ENCODE measurements at places on chromosomes 6 and 20. TPM values are rescaled to one million over a fixed set of nuclear protein-coding genes. Genes with fewer than 3 reads are reported as not detected.

MATN4 gene
- 0.29 TPM for total RNA-seq

SAMD3 gene
- total RNA-seq = 5.2 TPM

- no peak for DNase-seq
Measured at GRCh38 chr6:15914553-15914952, 214.3 kb upstream of the MYLIP start.

ARMC2 gene
- 5.8 TPM for total RNA-seq

C20orf204 gene
- 1.9 TPM for total RNA-seq

DNA sequence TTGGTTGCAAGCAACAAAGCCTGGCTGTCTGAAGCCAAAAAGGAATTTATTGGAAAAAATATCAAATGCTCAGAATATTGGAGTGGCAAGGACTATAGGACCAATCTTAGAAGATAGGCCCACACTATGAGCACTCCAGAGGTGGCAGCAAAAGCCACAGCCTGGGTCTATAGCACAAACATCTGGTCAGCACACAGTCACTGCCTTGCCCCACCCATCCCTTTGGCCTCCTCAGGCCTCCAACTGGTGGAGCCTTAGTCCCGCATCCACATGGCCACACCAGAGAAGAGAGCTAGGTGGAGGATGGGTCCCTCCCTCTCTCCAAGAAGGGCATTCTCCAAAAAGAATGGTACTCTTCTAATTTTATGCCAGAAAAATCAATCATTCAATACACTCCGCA, 14.0 kb downstream of the NUDT3 start:
- DNase-seq = no peak

DNA sequence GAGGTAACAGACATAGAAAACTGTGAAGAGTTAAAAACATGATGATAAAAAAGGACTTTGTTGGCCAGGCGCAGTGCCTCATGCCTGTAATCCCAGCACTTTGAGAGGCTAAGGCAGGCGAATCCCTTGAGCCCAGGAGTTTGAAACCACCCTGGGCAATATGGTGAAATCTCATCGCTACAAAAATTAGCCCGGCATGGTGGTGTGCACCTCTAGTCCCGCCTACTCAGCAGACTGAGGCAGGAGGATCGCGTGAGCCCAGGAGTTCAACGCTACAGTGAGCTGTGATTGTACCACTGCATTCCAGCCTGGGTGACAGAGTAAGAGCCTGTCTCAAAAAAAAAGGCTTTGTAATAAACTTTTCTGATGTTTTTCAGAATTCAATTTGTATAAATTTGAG, 60.1 kb downstream of the GFOD1 start:
- no peak for DNase-seq

- DNase-seq = no peak
Measured at GRCh38 chr6:56840467-56841380, 114.2 kb upstream of the BEND6 start.

- peak; percentile 30 for DNase-seq
Measured at GRCh38 chr20:37377346-37378081, 31.6 kb downstream of the SRC start.

SAMD10 gene
- 4.3 TPM for total RNA-seq

DNA sequence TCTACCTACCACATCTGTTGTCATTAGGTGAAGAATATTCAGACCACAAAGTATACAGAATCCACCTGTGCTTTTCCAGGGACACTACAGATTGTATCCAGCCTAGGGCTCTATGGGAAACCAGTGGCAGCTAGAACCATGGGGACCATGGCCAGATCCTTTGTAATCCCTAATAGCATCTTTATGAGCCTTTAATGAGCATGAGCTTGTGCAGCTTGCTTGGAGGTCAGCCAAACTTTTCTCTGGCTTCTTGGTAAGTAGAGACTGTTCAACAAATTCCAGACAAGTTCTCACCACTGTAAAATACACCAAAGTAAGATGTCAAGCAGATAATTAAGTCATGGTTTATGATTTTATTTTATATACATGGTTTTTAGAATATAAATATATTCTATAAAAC, 301.6 kb upstream of the ADGRB3 start:
- DNase-seq = no peak

NHLRC1 gene
- total RNA-seq = 2.3 TPM

DNA sequence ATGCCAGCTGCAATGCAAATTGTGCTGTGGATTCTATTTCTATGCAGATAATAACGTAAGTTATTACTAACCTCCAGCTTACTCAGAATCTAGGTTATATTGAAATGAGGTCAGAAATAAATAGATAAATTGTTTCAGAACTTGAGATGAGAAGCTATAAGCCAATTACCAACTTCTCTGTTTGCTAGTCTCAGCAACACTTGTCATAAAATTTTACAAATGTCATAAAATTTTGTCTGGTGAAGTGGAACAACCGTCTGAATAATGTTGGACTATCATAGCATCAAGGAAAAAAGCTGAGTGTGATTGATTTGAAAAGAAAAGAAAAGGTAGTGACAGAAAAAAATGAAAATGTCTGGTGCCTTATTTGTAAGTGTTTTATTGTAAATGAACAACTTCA, 36.7 kb downstream of the COL9A1 start:
- no peak for DNase-seq

GRCh38 chr6:113564371-113565171, 292.6 kb upstream of the MARCKS start:
- DNase-seq = peak; percentile 72

GRCh38 chr6:76697585-76697984, 625.1 kb upstream of the IMPG1 start:
- DNase-seq = no peak

DNA sequence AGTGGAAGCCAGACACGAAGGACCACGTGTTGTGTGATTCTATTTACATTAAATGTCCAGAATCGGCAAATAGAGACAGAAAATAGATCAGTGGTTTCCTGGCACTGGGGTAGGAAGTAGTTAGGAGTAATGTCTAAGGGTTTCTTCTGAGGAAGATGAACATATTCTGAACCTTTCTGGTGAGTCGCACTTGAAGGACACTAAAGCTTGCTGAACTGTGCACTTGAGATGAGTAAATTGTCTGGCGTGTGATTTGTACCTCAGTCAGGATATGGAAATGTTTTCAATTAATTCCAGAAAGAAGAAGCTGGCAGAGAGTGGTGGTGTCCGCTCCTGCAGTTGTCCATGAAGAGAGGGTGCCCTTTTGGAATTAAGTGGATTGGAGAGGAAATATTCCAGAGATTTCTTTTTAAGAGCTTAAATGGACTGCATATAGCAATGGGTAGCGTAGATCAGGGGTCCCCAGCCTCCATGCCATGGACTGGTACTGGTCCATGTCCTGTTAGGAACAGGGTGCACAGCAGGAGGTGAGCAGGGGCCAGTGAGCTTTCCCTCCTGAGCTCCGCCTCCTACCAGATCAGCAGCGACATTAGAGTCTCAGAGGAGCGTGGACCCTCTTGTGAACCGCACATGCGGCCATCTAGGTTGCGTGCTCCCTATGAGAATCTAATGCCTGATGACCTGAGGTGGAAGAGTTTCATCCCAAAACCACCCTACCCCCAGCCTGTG, 12.4 kb upstream of the KIF25 start:
- DNase-seq = no peak

FAM83B gene
- total RNA-seq = 0.20 TPM

TULP1 gene
- not detected for total RNA-seq

GRCh38 chr6:24922814-24923213, 12.9 kb downstream of the RIPOR2 start:
- no peak for DNase-seq

SLC17A1 gene
- total RNA-seq = not detected

PPIL6 gene
- 4.2 TPM for total RNA-seq

Measured in upper lobe of right lung (tissue), 1 donor.